ENCODE measurements at places on chromosomes 5 and 9.

GRCh38 chr5:56319526-56320181, 86.5 kb upstream of the ANKRD55 start:
- no peak for DNase-seq

DNA sequence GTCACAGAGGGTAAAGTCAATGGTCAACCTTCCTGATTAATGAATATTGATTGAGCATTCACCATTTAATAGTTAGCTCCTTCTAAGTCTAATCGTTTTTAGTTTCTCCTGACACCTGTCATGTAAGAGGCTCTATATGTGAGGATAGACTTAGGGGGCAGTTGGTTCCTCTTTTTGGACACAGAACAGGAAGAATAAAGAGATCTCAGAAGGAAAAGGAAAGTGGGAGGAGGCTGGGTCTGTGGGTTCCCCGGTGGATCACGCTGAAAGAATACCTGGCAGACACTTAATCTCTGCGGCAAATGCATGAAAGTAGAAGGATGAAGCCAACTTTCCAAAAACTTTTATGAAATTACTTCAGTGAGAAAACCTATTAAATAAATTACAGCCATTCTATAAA, 98.4 kb downstream of the PDE4D start:
- no peak for DNase-seq

DNA sequence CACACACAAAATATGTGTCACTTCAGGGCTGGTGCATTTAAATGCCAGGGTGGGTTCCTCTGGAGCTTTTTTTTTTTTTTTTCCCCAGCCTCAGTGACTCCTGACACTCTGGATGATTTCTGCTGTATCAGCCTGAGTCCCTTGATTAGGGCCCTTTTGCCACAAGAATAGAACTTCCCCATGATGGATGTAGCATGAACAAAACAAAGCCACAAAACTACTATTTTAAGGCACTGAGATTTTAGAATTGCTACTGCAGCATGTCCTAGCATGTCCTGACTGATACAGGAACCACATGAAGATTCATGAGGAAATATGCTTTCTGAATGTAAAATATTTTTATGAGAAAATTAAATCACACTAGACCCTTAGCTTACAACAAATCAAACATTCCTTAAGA, 13.9 kb upstream of the ADGRD2 start:
- DNase-seq: no peak

DNA sequence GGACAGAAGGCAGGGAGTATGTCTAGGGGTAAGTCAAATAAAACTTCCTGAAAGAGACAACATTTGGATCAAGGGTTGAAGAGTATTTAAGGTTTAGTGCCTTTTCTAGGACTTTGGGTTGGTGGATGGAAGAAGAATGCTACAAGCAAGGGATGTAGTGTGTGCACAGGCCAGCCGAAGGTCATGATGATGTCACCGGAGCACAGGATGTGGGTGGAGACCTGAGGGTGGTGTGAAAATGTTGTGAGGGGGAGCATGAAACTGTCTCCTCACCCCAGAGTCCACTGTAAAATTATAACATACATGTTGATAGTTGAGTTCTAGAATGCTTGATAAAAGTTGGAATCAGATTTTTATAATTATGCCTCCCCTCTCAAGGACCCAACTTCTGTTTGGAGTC, 553.3 kb upstream of the SGCD start:
- DNase-seq: no peak

DNA sequence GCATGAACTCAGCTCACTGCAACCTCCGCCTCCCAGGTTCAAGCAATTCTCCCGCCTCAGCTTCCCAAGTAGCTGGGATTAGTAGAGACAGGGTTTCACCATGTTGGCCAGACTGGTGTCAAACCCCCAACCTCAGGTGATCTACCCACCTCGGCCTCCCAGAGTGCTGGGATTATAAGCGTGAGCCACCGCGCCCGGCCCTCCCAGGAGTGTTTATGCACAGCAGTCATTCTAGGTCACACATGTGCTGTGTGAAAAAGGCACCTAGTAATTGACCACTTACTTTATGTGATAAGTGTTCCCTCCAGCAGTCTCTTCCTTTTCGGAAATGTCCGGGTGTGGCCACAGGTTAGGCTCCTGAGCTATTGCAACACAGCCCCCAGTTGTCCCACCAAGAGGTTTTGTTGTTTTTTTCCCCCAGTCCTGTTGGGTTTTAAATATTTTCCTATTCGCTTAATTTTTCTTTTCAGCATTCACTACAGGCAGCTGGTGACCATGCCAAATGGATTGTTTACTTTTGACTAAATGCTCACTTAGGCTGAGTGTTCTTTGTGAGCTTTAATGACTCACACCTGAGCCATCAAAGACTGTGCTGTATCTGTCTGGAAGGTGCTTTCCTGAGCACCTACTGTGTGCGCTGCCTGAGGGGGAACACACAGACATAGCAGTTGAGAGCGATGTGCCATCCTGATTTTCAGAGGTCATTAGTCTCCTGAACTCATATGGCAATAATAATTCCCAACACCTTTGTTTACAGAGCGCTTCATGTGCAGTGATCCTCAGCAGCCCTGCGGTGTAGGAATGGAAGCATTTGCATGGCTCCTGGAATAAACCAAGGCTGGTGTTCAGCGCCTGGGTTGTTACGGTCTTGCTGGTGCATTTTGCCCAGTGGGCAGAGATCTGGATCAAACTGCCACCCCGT, 94.3 kb downstream of the MVB12B start:
- DNase-seq: no peak

- no peak for DNase-seq
Observed at GRCh38 chr5:142667831-142668230, 18.1 kb downstream of the FGF1 start.

DNA sequence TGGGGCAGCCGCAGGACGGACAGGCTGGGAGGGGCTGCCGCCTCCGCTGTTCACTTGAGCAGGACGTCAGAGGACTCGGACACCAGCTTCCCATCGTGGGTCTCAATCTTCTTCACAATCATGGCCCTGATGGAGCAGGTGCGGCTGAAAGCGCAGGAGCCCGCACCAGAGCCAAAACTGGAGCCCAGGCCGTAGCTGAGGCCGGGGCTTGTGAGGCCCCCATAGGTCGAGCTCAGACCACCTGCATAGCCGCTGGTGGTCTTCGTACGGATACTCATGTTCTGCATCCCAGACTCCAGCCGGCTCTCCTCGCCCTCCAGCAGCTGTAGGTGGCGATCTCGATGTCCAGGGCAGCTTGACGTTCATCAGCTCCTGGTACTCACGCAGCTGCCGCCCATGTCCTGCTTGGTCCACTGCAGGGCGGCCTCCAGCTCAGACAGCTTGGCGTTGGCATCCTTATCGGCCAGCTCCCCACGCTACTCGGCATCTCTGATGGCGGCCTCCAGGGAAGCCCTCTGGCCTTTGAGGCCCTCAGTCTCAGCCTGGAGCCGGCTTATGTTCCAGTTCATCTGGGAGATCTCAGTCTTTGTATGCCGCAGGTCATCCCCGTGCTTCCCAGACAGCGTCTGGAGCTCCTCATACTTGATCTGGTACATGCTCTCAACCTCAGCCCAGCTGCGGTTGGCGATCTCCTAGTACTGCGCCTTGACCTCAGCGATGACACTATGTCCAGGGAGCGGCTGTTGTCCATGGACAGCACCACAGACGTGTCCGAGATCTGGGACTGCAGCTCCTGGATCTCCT, 43.7 kb upstream of the DEPDC1B start:
- DNase-seq: no peak

GRCh38 chr5:31194892-31195555, 1.5 kb downstream of the CDH6 start:
- no peak for DNase-seq

DNA sequence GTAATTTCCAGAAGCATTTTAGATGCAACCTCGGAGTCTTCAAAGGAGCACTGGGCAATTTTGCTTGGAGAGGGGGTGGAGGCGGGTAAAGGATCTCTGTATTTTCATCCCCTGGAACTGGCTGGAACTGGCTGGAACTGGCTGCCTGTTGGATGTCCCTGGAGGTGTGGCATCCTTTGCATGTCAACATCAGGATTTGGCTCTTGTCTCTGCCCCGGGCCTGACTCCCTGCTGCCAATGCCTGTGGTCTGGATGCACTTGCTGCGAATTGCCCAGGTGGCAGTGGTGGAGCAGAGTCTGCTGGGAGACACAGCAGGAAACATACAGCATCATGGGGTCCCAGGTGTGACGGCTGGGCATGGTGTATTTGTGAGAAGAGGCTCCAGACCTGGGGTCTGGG, 391.3 kb downstream of the GADD45G start:
- no peak for DNase-seq

GRCh38 chr9:134657666-134658377, 16.2 kb downstream of the COL5A1 start:
- DNase-seq: no peak

GRCh38 chr5:10652606-10653005, 88.7 kb downstream of the ANKRD33B start:
- no peak for DNase-seq

DNA sequence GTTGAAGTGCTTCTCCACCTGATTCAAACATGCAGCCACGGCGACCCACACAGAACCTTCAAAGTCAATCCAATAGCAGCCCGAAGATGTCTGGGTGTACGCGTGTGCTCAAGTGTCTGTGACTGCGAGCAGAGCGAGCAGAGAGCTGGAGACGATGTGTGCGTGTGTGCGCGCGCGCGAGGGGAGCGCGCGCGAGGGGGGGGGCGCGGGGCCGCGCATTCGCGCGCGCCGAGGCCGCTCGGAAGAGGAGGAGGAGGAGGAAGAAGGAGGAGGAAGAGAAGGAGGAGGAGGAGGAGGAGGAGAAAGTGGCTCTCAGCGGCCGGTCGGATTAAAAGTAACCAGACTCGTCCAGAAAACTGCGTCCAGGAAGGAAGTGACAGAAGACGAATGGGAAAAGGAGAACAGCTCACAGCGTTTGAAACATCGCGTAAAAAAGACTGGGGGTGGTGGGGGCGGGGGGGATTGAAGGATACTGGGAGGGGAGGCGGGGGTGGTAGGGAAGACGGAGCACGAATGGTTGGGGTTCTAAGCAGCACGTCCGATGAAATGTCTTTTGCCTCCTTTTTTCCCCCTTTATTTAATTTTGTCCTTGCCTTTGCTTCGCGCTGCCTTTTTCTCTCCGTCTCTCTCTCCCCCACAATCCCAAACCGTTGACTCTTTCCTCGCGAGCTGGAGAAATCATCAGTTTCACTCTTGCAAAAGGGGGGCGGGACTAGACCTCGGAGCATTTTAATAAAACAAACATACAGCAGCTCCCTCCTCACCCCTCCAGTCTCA, at the start of gene MEF2C:
Gene MEF2C, minus strand, starts transcription at position 126 of the 777 bp plus-strand sequence. CDS start 59,396 bp downstream, outside the sequence.
- DNase-seq: peak; percentile 66
